ENCODE measurements at places on chromosomes 4 and X. TPM values are rescaled to one million over a fixed set of nuclear protein-coding genes. Genes with fewer than 3 reads are reported as not detected.

RHOXF2 gene
- 0.09 TPM for total RNA-seq

PDCL2 gene
- not detected for total RNA-seq

ZNF280C gene
- total RNA-seq, result 6.1 TPM

FAM9C gene
- not detected for total RNA-seq

IGSF1 gene
- total RNA-seq, result not detected

MAGEE2 gene
- not detected for total RNA-seq

TENM3 gene
- total RNA-seq, result 0.44 TPM

OPRPN gene
- not detected for total RNA-seq

GUCY1A1 gene
- total RNA-seq, result 0.39 TPM

KLHL5 gene
- total RNA-seq, result 17.9 TPM

DNA sequence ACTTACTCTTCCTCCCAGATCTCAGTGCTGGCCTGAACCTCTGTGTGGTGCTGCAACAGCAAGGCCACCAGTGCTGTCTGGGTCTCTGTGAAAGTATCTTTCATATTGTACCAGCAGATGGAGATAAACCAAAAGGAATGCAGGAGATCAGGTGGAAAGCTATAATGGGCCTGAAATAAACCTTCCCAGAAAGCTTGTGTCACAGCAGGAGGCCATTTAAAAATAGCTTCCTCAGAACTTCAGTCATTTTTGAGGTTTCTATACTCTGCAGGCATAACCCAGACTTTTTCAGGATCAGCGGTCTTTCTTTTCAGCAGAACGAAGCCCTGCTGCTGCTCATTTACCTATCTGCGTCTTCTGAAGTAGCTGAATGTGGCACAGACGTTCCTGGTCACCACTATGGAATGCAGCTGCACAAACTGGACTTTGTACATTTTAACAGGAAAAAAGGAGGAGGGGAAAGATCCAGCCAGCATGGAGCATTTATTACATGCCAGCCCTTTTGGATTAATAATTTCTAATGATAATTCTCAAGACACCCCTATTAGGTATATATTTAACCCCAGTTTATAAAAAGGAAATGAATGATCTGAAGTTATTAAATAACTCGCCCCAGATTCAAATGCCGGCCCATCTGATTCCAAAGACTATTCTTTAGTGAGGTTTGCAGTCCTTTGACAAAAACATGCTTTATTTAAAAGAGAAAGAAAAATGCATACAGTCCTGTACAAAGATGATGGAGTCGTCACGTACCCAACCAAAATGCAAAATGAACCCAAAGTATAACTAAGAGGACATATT, 119.7 kb downstream of the NFKB1 start:
- H3K4me1 ChIP-seq, result peaks cover 13% of the 10 kb centered on the region
- H3K36me3 ChIP-seq, result peaks cover 11% of the 10 kb centered on the region
- H3K27ac ChIP-seq, result no peak overlapping the region
- no peaks in the 10 kb centered on the region for H3K27me3 ChIP-seq
- DNase-seq, result no peak

DNA sequence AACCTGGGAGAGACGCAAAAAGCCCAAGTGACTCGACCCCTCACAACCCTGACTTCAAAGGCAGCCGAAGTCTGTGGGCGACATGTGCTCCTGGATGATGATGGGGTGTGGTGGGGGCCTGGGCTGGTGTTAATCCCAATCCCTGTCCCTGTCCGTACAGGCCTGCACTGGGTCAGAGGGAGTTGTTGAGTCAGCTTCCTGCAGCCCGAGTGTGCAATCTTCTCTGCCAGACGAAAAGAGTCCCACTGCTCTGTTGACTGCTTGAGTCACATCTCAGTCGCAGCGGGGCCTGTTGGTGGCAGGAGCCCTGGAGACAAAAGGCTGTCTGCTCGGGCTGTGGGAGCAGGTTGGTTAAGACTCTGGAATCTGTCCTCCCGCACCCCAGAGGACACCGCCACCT, 10.3 kb downstream of the FAM3A start:
- H3K36me3 ChIP-seq, result peaks cover 27% of the 10 kb centered on the region
- no peaks in the 10 kb centered on the region for H3K27me3 ChIP-seq

GRCh38 chr4:145956288-145956890, 17.8 kb upstream of the ZNF827 start:
- H3K4me1 ChIP-seq, result no peaks in the 10 kb centered on the region
- H3K27me3 ChIP-seq, result no peaks in the 10 kb centered on the region
- no peak overlapping the region for H3K27ac ChIP-seq
- DNase-seq, result no peak
- no peak overlapping the region for H3K4me3 ChIP-seq

- H3K4me1 ChIP-seq, result no peaks in the 10 kb centered on the region
- H3K4me3 ChIP-seq, result no peak overlapping the region
- H3K36me3 ChIP-seq, result no peaks in the 10 kb centered on the region
- H3K27me3 ChIP-seq, result no peaks in the 10 kb centered on the region
- no peak overlapping the region for H3K27ac ChIP-seq
Observed at GRCh38 chrX:1945879-1946278, 331.0 kb downstream of the ASMT start.

DNA sequence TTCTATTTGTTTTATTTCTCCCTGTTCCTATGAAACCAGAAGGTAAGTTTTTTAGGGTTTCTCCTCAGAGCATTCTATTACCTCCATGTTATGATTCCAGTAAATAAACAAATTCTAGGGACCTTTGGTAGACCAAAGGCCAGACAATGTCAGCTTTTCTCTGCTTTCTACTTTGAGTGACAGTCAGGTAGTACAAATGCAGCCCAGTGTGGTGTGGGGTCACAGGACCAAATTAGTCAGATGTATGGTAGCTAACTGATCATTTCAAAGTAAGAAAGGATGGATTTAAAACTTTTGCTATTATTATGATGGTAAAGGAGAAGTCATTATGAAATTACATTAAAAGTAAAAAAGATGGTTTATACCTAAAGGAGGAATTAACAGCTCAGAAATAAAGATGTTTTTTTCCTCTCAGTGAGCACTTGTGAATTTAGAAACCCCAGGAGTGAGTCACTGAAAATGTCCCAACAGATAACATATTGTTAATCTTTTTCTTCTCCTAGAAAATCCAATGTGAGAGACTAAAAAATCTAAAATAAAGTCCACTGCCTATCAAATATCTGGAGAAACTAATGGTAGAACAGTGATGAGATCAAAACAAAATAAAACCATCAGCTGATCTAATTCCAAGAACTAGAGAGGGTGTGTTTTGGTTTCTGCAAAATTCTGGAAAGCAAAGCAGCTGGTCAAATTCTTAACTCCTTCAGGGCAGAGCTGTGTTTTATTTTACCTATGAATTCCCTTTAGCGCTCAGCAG, 16.6 kb upstream of the KLHL2 start:
- DNase-seq, result no peak
- no peak overlapping the region for H3K27ac ChIP-seq
- no peaks in the 10 kb centered on the region for H3K4me1 ChIP-seq
- H3K36me3 ChIP-seq, result no peaks in the 10 kb centered on the region

GRCh38 chr4:66591968-66592367, 921.7 kb upstream of the EPHA5 start:
- H3K36me3 ChIP-seq, result no peaks in the 10 kb centered on the region
- no peaks in the 10 kb centered on the region for H3K27me3 ChIP-seq
- H3K27ac ChIP-seq, result no peak overlapping the region
- no peak for DNase-seq
- H3K4me1 ChIP-seq, result no peaks in the 10 kb centered on the region

GRCh38 chr4:36128689-36129088, 115.6 kb downstream of the ARAP2 start:
- no peaks in the 10 kb centered on the region for H3K27me3 ChIP-seq
- no peak for DNase-seq
- no peak overlapping the region for H3K4me3 ChIP-seq
- H3K27ac ChIP-seq, result no peak overlapping the region

- DNase-seq, result no peak
- no peaks in the 10 kb centered on the region for H3K4me1 ChIP-seq
- H3K27ac ChIP-seq, result no peak overlapping the region
- no peaks in the 10 kb centered on the region for H3K36me3 ChIP-seq
Observed at GRCh38 chrX:110966839-110967238, 129.2 kb upstream of the PAK3 start.

DNA sequence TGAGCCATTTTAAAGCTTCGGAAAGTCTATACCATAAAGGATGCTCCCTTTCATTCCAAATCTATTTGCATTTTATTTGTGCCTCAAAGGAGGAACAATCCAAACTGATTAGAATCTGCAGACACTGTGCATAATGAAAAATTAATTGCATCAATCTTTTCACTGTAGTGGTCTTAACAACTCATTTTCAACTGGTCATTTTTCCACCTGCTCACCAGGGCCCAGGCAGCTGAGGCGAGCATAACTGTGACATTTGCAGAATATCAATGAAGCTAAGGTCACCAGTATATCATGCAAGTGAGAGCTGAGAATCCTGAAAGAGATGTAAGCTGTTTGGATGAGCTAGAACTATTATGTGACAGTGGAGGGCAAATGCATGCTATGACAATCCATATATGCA, 387.3 kb upstream of the TECRL start:
- no peaks in the 10 kb centered on the region for H3K4me1 ChIP-seq
- H3K27me3 ChIP-seq, result no peaks in the 10 kb centered on the region
- no peaks in the 10 kb centered on the region for H3K36me3 ChIP-seq
- no peak overlapping the region for H3K4me3 ChIP-seq

DNA sequence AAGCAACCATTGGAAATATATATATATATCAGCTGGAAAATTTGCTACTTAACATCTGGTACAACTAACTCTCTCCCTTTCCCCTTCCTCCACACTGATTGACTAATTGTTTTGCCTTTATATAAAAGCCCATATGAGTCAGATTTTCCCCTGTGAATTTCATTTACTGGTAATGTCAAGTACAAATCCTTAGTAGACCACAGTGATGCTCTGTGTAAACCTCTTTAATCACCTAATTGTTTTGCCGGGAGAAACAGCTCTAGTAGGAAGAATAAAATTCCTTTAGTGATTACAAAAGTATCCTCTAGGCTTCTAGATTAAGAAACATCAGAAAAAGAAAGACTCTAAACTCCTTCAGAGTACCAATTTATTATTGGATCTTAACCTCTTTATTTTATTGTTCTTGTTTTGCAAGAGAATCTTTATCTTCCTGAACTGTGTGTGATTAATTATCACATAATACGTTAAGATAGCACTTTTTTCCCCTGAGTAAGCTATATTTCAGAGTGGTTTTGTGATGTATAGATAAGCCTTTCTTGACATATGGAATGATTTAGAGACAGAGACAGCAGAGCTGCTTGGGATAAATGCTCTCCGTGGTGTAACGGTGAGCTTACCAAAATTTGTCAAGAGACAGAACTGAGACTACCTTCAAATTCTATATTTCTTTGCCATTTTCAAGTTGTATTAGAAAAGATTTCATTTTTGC, 1606.4 kb upstream of the TENM3 start:
- H3K36me3 ChIP-seq, result no peaks in the 10 kb centered on the region
- DNase-seq, result no peak
- no peak overlapping the region for H3K4me3 ChIP-seq
- H3K27ac ChIP-seq, result no peak overlapping the region
- H3K4me1 ChIP-seq, result no peaks in the 10 kb centered on the region
- no peaks in the 10 kb centered on the region for H3K27me3 ChIP-seq

- no peak overlapping the region for H3K4me3 ChIP-seq
- H3K27ac ChIP-seq, result no peak overlapping the region
- no peak for DNase-seq
Observed at GRCh38 chr4:8387615-8388527, 52.7 kb downstream of the ACOX3 start.

DNA sequence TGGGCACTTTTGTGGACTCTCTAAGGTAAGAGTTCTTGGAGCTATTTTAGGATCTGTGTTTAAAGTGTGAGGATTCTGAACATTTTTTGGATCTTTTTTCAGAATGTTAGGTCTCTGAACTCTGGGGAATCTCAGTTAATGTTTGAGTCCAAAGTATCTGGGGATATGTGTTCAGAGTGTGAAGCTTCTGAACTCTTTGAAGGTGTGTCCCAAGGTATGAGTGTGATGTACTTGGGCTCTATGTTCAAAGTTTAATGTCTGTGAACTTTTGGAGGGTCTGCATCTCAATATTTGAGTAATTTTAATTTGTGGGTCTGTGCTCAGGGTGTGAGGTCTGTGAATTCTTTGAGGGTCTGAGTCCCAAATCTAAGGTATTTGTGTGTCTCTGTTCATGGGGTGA, 35.4 kb upstream of the PAGE4 start:
- H3K4me3 ChIP-seq, result no peak overlapping the region
- no peak for DNase-seq
- H3K27ac ChIP-seq, result no peak overlapping the region
- H3K4me1 ChIP-seq, result no peaks in the 10 kb centered on the region
- no peaks in the 10 kb centered on the region for H3K27me3 ChIP-seq

GRCh38 chr4:136637071-136637777, 895.1 kb downstream of the PCDH18 start:
- no peak overlapping the region for H3K27ac ChIP-seq
- DNase-seq, result no peak
- no peaks in the 10 kb centered on the region for H3K36me3 ChIP-seq
- H3K27me3 ChIP-seq, result no peaks in the 10 kb centered on the region
- H3K4me3 ChIP-seq, result no peak overlapping the region

GRCh38 chr4:125714845-125715244, 400.1 kb downstream of the FAT4 start:
- H3K36me3 ChIP-seq, result no peaks in the 10 kb centered on the region
- H3K4me1 ChIP-seq, result no peaks in the 10 kb centered on the region
- DNase-seq, result no peak
- no peak overlapping the region for H3K4me3 ChIP-seq
- H3K27me3 ChIP-seq, result no peaks in the 10 kb centered on the region

GRCh38 chrX:34631479-34632220, 25.4 kb downstream of the TMEM47 start:
- no peaks in the 10 kb centered on the region for H3K4me1 ChIP-seq
- H3K36me3 ChIP-seq, result no peaks in the 10 kb centered on the region
- DNase-seq, result no peak
- no peaks in the 10 kb centered on the region for H3K27me3 ChIP-seq
- H3K4me3 ChIP-seq, result no peak overlapping the region
- H3K27ac ChIP-seq, result no peak overlapping the region

DNA sequence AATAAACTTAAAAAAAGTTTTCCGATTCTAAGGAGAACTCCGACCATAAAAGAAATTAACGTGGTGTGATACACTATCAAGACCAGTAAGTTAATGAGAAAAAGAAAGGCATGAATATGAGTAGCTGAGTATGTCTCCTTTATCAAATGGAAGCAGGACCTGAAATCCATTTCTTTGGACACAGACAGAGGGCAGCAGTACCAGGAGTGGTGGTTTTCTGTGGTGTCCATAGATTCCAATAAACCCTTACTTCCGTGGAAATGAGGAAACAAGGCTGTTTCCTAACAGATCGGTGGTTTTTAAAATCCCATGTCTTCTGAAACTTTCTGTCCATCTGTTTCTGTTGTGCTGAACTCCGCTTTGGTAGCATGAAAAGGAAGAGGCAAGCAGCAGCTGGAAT, 128.5 kb upstream of the TSPAN5 start:
- H3K36me3 ChIP-seq, result no peaks in the 10 kb centered on the region
- H3K4me1 ChIP-seq, result no peaks in the 10 kb centered on the region
- H3K27ac ChIP-seq, result no peak overlapping the region
- no peak overlapping the region for H3K4me3 ChIP-seq
- no peaks in the 10 kb centered on the region for H3K27me3 ChIP-seq

- DNase-seq, result no peak
- H3K27ac ChIP-seq, result no peak overlapping the region
- H3K4me1 ChIP-seq, result no peaks in the 10 kb centered on the region
- no peak overlapping the region for H3K4me3 ChIP-seq
- H3K27me3 ChIP-seq, result peaks cover 10% of the 10 kb centered on the region
- H3K36me3 ChIP-seq, result no peaks in the 10 kb centered on the region
Observed at GRCh38 chr4:147594107-147594506, 23.1 kb upstream of the TMEM184C start.

- DNase-seq, result no peak
- H3K4me3 ChIP-seq, result no peak overlapping the region
- no peak overlapping the region for H3K27ac ChIP-seq
Observed at GRCh38 chrX:150239946-150240642, 123.0 kb upstream of the MAMLD1 start.

All from T-cell (primary cell).